ENCODE measurements at places on chromosomes 6 and 20. TPM values are rescaled to one million over a fixed set of nuclear protein-coding genes. Genes with fewer than 3 reads are reported as not detected.
A peak's percentile ranks its signal among the peaks of the same experiment; 100 is the strongest.

- DNase-seq: no peak
- H3K36me3 ChIP-seq: no peaks in the 10 kb centered on the region
- peaks cover under 1% of the 10 kb centered on the region for H3K27me3 ChIP-seq
- H3K27ac ChIP-seq: no peak overlapping the region
- H3K4me3 ChIP-seq: no peak overlapping the region
These were observed 175.4 kb upstream of the HDDC2 start for GRCh38 chr6:125477156-125477555.

The KIF3B gene
- total RNA-seq: 39.1 TPM

GRCh38 chr20:44001667-44002596 is 87.3 kb downstream of the TOX2 start:
- H3K4me3 ChIP-seq: peak overlapping the region; percentile 24
- peaks cover 2% of the 10 kb centered on the region for H3K27me3 ChIP-seq
- DNase-seq: no peak
- peak overlapping the region; percentile 21 for H3K27ac ChIP-seq
- H3K4me1 ChIP-seq: peaks cover 22% of the 10 kb centered on the region
- peaks cover 18% of the 10 kb centered on the region for H3K36me3 ChIP-seq

DNA sequence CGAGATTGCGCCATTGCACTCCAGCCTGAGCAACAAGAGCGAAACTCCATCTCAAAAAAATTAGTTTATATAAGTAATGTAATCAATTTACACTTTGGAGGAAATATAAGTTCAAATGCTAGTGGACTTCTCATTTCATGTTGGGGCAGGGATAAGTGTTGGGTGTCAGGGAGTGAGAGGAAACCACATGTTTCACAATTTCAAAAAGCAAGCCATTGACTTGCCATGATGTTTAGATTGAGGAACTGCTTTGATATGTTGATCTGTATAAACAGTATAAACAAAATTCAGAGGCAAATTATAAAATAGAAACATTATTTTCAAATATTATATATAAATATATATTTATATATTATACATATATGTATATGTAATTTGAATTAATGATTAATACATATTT is 42.7 kb downstream of the FILIP1 start:
- H3K4me1 ChIP-seq: no peaks in the 10 kb centered on the region
- H3K27me3 ChIP-seq: no peaks in the 10 kb centered on the region
- no peak for DNase-seq
- H3K4me3 ChIP-seq: no peak overlapping the region

DNA sequence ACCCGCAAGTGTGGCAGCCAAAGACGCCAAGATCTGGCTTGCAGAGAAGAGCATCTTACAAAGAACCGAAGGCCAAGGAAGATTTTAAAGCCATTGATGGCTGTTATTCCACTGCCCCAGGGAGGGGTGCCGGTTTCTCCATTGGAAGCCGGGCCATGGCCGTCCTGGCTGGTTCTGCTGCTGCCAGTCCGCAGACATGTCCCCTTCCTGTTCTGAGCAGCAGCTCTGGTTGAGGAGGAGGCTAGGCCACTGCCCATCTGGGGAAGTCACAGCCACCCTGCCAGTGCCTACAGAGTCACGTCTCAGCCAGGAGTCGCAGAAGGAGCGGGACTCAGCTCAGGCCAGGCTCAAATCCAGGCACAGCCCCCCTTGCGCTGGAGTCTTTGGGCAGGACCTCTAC is 42.6 kb upstream of the MRGBP start:
- H3K27me3 ChIP-seq: peaks cover 29% of the 10 kb centered on the region
- H3K4me3 ChIP-seq: no peak overlapping the region
- no peak overlapping the region for H3K27ac ChIP-seq
- no peak for DNase-seq

DNA sequence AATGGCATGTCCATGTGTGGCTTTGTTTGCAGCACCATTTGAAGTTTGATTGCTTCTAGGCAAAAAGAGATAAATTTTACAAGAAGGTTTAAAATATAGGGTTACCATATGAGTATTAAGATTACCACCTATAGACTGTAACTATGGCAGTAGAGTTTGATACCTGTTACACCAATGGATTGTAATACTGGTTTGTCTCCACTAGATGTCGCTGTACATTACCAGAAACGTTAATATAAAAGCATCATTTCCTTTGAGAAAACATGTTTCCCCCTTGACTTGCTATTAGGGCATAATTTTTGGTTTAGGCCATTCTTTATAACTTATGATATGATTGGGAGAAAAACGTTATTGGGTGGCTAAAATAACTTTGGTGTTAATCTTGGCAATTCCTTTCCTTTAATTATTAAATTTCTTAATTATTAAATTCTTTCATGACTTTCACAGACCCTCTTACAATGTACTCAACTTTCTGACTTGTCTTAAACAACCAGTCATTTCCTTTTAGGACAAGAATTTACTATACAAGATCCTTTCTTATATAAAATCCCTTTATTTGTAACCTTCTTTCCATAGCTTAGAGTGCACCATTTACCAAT is 42.8 kb downstream of the HLA-DPB1 start:
- H3K27me3 ChIP-seq: peaks cover 68% of the 10 kb centered on the region
- H3K4me3 ChIP-seq: no peak overlapping the region
- H3K27ac ChIP-seq: no peak overlapping the region
- H3K36me3 ChIP-seq: no peaks in the 10 kb centered on the region

DNA sequence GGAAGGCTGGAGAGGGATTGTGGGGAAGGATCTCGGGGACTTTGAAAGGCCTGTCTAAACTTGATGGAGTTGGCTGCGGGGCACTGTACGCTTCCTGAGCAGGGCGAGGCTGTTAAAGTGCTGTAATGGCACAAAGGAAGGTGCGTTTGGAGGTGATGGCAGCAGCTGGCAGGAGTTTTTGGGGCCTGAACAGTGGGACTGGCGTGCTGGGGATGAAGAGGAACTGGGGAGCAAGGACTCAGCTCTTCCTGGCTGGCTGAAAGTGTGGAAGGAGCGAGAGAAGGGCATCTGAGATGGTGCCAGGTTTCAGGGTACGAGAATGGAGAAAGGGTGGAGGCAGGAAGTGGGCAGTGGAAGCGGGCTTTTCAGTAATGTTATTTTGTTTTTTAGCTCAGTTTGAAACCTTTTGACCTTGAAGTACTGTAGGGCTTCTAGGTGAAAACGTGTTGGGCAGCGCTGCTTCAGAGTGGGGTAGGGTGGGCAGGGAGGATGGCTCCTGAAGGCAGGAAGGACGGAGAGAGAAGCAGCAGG is 8.0 kb downstream of the TMEM181 start:
- H3K4me3 ChIP-seq: peak overlapping the region; percentile 65
- peak overlapping the region; percentile 80 for H3K27ac ChIP-seq
- H3K4me1 ChIP-seq: peaks cover 60% of the 10 kb centered on the region
- no peak for DNase-seq
